ENCODE measurements at places on chromosomes 3 and 15.

GRCh38 chr3:51280176-51280575, 104.9 kb upstream of the MANF start:
- DNase-seq: no peak

DNA sequence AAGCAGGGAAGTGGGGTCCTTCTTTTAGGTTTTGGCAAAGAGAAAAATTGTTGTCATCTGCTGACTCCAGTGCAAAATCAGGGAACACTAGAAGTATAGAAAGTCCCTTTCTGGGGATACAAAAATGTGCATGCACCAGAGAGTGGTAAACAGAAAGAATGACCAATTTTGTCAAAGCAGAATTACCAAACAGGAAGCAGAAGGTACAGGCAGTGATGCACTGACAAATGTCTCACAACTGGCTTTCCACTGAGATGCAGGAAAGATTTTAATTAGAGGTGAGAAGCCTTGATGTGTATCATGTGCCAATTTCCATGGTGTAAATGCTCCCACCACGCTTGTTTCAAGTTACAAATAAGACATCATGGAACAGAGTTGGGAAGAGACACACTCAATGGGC, 66.0 kb downstream of the TRIM69 start:
- no peak for DNase-seq

DNA sequence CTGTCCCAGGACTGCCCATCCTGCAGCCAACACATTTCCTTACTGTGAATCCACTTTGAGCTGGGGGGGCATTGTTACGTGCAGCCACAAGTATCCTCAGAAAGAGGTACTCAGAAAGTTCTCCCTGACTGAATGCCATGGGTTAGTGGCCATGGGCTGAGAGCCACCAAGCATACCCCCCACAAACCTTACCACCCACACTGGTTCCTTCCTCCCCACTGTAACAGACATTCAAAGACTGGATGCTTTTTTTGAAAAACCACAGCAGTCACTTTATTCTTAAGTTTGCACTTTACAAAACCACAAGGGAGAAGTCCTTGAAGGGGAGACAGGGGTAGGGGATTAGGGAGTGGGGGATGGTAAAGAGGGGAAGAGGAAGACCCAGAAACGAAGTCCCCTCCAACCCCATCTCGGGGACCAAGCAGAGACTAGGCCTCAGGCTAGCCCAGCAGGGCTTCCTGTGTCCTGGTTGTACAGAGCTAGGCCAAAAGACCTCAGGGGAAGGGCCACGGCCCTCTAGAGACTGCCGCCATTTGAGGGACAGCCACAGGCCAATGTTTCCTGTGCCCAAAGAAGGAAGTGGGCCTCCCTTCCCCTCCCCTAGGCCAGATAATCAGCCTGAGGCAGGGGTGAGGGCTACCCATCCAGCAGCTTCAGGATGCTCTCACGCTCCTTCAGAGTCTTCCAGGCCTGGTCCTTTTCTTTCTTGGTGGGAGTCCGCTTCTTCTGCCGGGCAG, 10.1 kb upstream of the CAMK1 start:
- no peak for DNase-seq

GRCh38 chr3:177676148-177676547, 478.9 kb upstream of the TBL1XR1 start:
- no peak for DNase-seq
